Posterior cingulate gyrus (tissue), 11 donors: ENCODE measurements at places on chromosomes 1 and 21.

DNA sequence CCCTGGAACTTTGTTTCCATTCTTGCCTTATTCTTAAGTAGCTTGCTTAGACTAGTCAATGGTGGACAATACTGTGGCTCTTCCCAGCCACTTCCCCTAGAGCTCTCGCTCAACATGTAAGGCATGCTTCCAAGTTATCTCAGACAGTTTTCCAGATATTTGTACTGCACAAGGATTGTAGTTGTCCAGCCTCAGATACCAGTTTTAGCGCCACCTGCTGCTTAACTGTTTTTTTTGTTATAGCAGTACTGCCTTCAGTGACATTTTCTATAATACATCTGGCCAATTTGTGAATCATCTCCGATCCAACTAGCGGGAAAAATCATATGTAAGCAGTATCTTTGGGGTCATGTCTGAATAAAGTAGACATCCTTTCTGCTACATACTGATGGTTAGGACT is 346.7 kb upstream of the ADGRL4 start:
- DNase-seq = no peak

DNA sequence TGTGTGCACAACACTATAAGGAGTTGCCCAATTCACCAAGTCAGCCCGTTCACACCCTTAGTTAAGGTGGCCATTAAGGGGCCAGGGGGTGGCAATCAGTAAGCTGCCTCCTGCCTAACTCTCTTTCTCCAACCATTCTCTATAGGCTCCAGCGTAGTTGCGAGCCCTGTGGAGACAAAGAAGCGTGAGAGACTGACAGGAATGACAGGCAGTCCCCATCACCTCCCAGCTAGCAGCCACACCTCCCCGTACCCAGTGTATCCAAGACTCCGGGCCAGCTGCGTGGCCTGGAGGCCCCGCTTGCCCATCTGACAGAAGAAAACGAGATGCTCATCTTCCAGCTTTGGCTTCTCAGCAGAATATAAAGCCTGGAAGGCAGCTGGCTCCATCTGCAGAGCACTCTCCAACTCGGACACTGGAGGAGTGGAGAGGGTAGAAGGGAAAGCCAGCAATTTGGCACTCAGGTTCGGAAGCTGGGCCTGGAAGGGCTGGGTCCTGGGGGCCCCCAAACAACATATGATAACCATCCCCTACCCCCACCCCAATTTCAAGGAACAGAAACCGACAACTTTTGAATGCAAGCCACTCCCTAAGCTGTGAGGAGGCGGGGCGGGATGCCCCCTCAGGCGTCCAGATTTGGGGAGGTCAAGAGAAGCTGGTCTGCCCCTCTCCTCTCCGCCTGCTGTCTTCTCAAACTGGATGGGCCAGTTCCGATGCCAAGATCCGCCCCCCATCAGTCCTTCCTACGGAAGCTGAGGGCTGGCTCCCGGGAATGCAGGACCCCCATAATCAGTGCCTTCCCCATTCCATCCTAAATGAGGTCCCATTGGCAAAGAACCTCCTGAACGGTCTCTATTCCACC is 872 bp downstream of the TSTD1 start:
- DNase-seq = no peak

DNA sequence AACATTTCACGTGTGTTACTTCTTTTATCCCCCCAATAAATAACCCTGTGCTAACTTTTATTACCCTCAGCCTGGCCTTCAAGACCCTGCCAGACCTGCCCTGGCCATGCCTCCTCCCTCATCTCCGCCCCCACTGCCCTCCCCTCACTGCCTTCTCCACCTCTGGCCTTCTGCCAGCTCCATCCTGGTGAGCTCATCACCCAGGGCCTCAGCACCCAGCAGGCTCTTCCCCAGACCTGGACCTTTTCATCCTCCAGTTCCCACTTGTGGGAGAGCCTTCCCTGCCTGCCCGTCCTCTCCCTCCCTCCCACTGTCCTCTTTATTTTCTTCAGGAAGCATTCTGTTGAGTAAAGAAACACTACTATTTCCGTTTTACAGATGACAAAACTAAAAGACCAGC is 72.0 kb downstream of the SLC66A1 start:
- DNase-seq = no peak

DNA sequence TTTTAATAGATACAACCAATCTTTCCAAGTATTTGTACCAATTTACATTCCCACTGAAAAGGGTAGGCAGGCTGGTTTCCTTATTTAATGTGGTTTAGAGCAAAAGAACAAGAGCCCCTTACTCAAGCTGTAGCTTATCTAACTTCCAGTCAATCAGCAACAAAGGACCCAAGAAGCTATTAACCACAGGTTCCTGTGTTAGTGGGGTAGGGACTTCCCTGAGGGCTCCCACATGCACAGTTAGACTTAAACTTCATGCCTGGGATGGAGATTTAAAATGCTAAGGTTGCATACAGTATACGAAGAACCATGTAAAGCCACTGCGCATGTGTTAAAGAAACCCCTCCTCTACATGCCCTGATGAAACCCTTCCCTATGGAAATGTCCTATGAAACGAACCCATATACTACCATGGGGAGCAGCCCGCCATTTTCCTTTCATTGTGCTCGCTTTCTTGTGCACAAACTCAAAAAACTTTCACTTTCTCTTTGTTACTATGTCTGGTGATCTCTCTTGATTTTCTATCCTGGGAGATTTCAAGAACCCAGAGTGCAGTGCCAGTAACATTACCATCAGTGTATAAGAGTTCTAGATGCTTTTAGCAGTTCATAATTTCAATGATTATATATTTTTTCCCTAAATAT is 23.3 kb upstream of the ST6GALNAC5 start:
- no peak for DNase-seq

GRCh38 chr1:86018283-86018923 is 138.2 kb downstream of the COL24A1 start:
- no peak for DNase-seq

DNA sequence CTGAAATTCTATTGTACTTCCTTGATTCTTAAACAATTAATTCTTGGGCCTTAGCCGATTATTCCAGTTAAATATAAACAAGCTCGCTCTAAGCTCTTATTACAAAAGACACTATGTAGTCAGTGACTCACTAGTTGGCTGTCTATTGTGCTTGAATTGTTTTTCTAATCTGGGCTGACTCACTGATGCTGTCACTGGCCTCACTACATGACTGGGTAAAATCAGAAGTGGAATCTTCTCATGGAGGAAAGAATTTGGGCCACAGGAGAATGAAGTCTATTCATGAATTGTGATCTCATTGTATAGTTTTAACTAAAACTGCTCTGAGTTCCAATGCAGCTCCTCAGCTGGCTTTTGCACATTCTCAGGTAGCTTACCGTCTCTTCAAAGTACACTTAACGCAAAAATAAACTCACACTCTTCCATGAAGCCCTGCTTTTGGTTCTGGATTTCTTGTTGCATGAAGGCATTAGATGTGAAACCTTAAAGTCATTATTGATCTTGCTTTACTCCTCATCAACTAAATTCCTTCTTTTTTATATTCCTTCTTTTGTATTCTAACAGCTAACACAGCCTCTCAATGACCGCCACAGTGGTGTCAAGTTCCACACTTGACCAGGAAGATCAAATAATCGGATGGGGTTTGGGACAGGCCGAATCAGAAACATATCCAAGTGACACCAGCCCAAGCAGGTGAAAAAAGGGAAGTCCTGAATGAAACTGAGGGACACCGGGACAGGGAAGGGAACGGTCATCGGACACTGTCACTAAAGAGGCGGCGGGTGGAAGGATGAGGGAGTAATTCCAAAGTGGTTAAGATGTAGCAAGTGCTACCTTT is 80.9 kb upstream of the LBR start:
- no peak for DNase-seq

DNA sequence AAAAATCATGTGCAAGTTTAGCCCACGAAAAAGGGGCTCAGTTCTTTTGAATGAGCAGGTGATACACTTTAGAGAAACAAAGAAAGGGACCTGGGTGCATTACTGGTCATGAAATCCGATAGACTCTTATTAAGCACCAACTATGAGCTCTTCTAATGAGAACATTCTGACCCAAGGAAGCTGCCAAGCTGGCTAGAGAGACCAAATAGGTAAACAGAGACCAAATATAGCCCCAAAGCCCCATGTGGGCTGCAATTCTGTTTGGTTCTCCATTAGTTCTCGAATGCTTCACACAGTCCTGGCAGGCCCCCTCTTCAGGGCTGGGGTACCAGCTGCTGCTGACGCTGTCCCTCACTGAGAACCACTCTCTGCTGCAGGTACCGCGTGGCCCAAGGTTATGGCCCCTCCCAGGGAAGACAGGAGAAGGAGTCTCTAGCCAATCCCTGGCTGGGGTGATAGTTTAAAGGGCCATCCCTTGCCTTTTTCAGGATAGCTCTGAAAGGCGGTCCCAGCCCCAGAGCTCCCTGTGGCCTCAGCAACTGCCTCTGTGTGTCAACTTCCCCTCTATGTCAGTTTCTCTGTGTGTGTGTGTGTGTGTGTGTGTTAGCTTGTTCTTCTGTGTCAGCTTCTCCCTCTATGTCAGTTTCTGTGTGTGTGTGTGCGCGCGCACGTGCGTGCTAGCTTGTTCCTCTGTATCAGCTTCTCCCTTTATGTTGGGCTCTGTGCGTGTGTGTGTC is 7.1 kb upstream of the UBXN10 start:
- no peak for DNase-seq

DNA sequence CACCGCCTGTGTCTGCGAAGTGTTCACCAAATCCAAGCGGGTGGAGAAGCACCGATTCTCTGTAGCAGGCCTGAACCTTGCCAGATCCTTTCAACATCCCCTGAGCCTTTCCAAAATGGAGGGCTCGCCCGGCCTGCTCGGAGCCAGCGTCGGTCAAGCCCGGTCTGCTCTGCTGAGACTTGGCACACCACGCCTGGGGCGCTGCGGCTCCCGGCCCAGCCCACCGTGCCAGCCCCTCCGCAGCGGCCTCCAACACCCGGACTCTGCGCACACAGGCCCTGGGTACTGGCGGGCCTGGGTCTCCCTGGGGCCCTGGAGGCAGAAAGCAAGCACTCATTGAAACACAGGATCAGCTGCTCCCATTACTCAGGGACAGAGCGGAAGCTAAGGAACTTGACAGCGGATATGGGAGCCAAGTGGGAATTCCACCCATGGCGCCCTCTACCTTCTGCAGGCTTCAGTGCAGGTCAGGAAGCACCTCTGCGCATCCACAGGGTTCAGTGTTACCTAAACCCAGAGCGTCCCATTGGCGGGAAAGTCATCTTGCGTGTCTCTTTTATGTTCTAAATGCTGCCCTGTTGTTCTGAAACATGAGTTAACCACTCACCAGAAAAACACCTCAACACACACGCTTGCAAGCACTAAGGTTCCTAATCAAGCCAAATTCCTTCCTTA is 159.9 kb downstream of the ZBTB18 start:
- no peak for DNase-seq

DNA sequence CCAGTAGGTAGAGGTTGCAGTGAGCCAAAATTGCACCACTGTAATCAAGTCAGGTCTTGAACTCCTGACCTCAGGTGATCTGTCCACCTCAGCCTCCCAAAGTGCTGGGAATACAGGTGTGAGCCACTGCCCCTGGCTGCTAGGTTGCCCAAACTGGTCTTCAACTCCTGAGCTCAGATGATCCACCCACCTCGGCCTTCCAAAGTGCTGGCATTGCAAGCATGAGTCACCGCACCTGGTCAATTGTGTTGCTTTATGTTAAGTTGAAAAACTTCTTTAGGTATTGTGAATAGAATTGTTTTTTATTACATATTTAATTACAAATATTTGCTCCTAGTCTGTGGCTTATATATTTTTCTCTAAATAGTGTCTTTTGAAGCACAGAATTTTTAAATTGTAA is 80.5 kb downstream of the PRKAB2 start:
- no peak for DNase-seq

GRCh38 chr1:94406446-94406845 is 11.7 kb upstream of the ABCD3 start:
- no peak for DNase-seq

DNA sequence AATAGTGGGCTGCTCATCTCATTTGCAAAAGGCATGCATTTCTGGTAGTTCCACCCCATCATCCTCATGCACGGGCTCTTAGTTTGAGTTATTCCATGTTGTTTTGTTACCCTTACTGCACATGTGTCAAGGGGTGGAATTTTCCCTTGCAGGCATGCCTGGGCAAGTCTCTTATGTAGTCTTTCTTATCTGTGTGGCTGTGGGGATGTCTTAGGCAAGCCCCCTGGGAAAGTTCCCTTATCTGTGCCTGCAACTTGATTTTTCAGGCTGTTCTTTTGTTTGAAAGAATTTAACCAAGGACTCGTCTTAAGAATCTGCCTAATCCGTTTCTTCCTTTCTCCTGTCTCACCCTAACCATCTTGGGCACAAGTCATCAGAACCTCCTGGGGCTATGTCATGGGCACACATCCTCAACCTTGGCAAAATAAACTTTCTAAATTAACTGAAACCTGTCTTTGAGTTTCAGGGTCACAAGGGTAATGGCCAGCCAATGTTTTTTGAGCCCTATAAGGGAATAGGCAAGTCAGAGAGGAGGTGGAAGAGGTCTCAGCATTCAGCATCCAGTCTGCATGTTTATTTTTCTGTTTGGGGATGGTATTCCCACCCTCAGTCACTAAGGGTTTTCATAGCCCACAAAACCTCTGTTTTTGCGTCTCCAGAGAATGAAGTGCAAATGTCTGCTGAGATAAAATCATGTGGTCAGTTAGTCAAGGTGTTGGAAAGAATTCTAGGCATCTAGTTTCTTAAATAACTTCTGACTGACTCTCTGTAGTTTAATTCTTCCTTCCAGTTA is 579.7 kb downstream of the PLA2G4A start:
- DNase-seq = no peak

DNA sequence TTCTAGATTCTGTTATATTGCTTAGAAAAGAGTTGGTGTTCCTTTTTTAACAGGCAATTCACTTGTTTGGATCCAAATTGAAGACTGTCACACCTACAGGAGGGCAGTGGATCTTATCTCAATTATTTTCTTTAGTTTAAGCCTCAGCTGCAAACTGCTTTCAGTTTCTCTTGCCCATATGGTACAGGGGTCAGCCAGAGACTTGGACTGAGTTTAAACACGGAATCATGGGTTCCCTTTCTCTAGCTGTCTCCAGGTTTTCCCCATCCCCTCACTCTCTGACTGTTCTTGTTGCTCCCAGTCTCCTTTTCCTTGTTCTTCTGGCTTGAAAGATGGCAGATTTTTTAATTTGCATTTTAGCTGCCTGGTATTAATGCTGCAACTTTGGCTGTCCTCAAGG is 18.4 kb downstream of the DTL start:
- DNase-seq = no peak

GRCh38 chr1:62746086-62746808 is 37.7 kb upstream of the ATG4C start:
- DNase-seq = no peak

DNA sequence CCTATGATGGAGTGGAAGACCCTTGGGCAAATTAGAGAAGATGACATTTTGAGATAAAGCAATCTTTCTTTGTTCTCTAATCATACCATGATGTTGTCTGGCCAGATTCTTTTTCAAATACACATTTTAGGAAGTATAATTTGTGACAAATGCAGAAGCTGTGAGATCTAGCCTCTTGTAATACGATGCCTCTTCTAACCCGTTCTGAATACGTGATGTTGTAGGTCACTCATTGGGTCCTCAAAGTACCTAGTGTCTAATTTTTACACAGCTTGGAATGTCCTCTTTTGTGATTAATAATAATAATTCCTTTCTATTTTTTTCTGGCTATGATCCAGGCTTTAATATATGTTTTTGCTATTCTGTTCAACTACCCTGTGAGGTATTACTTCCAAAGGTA is 502.7 kb downstream of the NUF2 start:
- no peak for DNase-seq

GRCh38 chr1:45685308-45686014 is 872 bp downstream of the GPBP1L1 start:
- no peak for DNase-seq

- DNase-seq = no peak
Measured at GRCh38 chr1:212225416-212225815, 59.8 kb upstream of the PPP2R5A start.

GRCh38 chr1:9437961-9438430 is 101.3 kb upstream of the SLC25A33 start:
- peak; percentile 62 for DNase-seq
